ENCODE measurements at places on chromosomes 6 and 20.
A peak's percentile ranks its signal among the peaks of the same experiment; 100 is the strongest.

DNA sequence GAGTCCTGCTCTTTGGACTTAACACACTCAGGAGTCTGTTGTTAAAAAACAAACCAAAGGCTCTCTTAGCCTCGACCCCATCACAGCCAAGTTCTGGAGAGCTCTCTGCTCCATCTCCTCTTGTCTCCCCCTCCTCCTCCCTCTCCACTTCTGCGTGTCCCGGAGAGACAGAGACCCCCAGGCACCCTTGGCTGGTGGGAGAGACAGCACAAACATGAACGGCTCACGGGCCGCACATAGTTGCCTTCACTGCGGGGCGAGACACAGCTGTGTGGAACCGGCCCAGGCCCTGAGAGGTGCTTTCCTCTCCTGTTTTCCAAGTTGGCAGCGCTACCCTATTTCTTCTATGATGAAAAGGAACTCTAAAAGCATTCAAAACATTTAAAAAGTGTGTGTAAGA lies 23.3 kb upstream of the MYT1 start:
- DNase-seq: no peak

DNA sequence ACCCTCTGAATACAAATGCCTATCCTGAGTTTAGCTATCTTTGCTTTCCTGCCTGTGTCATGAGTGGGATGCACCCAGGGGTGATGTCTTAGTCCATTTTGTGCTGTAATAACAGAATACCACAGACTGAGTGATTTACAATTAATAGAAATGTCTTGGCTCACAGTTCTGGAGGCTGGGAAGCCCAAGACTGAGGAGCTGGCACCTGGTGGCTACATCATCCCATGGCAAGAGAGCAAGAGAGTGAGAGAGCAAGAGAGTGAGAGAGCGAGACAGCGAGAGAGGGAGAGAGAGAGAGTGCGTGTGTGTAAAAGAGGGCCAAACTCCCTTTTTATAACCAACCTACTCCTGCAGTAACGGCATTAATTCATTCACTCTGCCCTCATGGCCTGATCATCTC lies 76.8 kb downstream of the PRDM1 start:
- DNase-seq: no peak

- no peak for DNase-seq
These were observed 4.1 kb upstream of the GPR63 start for GRCh38 chr6:96841345-96841744.

- DNase-seq: no peak
These were observed 87.8 kb upstream of the ARMC2 start for GRCh38 chr6:108760126-108761050.

DNA sequence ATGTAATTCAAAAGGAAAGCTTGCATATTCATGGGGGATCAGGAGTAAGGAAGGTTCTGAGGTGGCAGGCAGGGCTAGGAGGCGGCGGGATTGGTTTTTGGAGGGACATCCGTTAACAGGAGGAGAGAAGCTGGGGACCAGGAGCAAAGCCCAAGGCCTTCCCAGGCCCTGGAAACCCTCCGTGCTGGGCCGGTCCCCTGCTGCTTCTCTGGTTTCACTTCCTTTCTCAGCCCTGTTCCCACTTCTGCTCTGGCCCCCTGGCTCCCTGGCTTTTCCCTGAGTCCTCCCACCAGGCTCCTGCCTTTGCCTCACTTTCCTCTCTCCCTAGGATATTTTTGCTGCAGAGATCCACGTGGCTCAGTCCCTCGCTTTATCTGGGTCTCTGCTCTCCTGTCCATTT lies 26.4 kb upstream of the SALL4 start:
- peak; percentile 39 for DNase-seq

GRCh38 chr6:42692137-42692911 lies 30.1 kb downstream of the PRPH2 start:
- peak; percentile 33 for DNase-seq

Data from iPS-NIHi11 (cell line).